Mucosa of descending colon (tissue), 3 donors: ENCODE measurements at places on chromosomes 5 and 9.

GRCh38 chr5:143262393-143263174 lies 140.9 kb downstream of the NR3C1 start:
- no peak for DNase-seq

GRCh38 chr5:21688655-21689054 lies 1164.5 kb downstream of the CDH12 start:
- DNase-seq: no peak

DNA sequence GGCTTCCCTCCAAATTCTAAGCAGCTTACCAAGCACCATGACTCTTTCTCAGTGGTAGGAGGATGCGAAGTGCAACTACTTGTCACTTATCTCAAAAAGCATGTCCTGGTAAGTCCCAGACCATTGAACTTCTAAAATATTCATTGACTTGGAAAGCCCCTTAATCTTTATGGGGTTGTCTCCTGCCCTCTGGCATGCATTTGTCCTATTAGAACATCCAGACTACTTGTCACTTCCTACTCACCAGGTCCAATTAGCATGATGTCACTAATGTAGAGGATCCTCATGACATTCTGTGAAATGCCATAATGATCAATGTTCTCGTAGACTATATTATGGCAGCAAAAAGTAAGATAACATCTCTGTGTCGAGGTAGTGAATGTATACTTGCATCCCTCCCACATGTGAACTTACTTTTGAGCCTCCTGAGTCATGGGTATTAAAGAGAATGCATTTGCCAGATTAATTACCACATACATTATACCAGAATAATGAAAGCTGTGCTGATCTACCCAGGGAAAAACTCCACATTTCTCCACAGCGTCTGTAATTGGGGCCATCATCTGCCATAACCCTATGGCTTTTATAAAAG lies 63.5 kb upstream of the RAD23B start:
- no peak for DNase-seq

- DNase-seq: peak; percentile 67
Measured at GRCh38 chr9:126386088-126386487, 59.5 kb downstream of the MVB12B start.

GRCh38 chr5:76365561-76365960 lies 37.5 kb upstream of the IQGAP2 start:
- no peak for DNase-seq

GRCh38 chr9:26801772-26802171 lies 90.8 kb downstream of the CAAP1 start:
- DNase-seq: no peak

GRCh38 chr5:155767470-155767869 lies 559.5 kb upstream of the SGCD start:
- no peak for DNase-seq

DNA sequence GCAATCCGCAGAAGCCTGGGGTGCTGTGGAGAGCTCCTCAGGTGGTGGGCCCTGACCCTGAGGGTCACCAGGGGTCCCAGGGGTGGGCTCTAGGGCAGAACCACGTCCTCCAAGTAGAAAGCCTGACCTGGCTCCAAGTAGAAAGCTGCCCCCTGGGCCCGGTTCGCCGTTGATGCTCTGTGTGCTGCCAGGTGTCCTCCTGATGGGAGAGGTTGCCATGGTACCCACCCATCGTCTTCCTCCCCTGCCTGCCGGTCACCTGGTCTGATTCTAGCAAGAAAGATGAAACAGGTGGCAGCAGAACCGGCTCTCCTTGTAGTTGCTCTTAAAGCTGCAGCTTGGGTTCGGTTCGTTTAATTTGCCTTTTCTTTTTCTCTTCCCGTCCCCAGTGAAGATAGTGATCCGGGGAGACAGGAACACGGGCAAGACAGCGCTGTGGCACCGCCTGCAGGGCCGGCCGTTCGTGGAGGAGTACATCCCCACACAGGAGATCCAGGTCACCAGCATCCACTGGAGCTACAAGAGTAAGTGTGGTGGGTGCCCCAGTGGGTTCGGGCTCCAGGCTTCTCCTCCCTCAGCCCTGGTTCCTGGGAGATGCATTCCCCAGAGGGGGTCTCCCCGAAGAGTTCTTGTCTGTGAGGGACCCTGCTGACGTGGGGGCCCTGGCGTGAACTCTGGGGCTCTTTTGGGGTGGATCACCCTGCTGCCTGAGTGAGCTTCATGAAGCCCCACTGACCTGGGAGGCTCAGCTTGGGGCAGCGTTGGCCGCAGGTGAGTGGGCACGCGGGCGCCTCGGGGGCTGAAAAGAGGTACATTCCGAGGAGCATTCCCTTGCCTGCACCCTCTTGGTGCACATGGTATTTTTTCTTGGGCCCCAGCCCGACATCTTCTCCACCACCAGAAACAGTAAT lies 15.6 kb downstream of the RABL6 start:
- DNase-seq: no peak

DNA sequence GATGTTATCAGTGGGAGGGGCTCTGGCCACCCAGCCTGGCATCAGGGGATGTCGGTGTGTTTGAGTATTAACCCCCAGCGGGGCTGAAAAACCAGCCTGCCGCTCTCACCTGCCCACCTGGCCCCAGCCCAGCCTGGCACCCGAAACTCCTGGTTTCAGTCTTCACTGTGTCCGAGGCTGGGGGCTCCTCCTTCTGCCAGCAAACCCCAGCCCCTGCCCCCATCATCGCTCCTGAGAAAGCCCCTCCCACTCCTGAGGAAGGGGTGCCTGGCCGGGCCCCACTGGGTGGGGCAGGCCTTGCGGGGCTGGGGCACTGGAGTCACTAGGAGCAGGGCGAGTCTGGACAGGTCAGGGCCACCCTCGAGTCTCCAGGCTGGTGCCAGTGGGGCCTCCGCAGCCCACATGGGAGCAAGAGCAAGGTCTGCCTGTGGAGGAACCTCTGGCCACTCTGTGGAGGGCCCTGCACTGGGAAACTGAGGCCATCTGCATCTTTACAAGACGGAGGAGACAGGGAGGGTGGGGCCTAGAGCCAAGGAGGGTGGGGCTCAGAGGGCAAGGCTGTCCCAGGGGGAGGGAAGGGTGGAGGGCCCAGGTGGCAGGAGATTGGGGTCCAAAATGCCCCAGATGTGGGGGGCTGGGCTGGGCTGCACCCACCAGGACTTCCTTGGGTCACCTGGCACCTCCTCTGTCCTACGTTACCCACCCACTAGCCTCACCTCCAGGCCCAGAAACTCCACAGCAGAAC lies 51.5 kb upstream of the NOTCH1 start:
- DNase-seq: peak; percentile 56

DNA sequence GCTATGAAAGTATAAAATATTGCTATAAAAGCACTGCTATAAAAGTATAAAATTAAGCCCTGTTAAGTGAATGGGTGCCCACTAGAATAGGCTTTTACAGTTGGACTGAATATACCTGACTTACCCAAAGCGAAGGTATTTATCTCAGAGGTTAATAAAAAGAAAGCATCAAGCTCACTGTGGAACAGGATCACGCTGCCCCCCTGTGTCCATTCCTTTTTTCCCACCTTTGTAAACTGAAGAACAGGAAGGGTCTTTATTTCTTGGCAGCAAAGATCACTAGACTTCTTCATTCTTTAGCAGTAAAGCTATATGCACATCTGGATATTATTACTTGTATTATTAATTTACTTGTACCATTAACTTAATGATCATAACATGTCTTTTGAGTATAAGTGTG lies 22.1 kb upstream of the PLPP6 start:
- DNase-seq: no peak

GRCh38 chr5:140118302-140118936 lies 4.5 kb downstream of the PURA start:
- no peak for DNase-seq

DNA sequence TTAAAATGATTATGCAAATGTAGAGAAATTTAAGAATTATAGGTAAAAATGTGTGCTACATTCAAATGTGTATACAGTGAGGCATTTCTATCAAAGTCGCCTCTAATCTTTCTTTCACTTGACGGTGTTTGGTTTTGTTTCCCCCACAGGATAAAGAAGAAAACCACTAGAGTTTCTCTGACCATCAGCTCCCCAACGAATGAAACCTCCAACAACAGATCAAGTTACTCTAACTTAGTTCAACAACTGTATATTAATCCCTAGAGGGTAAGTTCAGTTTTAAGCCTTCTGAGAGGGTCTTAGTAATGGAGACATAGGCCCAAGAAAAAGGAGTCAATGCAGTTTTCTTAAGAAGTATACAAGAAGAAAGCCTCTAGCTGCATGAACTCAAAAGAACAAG lies 11.5 kb upstream of the MYOT start:
- DNase-seq: no peak

- no peak for DNase-seq
Measured at GRCh38 chr9:88342246-88342645, 46.0 kb upstream of the SPIN1 start.

- no peak for DNase-seq
Measured at GRCh38 chr9:133405508-133406438, 12.0 kb downstream of the REXO4 start.

DNA sequence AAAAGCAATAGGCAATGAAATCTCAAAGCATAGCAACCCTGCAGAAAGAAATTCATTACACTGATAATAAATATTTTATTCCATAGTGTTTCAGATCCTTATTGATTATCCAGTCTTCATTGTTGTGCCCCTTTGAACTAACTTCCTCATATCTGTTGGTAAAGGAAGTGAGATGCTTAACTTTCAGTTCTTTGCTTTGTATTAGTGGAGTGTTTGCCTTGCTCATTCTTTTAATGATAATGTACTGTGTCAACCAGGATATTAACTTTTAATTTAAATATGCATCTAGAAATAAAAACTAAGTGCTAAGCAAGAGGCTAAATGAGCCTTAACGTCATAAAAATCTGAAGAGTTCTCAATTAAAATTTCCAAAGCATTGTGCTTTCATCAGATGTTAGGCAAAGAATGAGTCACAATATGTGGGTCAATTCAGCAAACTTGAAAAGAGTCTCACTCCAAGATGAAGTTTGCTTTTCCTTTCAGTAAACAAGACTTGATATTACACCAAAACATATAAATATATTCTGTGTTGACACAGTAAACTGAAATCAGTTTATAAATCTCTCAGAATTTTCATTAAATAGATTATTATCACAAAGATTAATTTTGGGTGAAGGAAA lies 105.9 kb downstream of the GIN1 start:
- DNase-seq: no peak

DNA sequence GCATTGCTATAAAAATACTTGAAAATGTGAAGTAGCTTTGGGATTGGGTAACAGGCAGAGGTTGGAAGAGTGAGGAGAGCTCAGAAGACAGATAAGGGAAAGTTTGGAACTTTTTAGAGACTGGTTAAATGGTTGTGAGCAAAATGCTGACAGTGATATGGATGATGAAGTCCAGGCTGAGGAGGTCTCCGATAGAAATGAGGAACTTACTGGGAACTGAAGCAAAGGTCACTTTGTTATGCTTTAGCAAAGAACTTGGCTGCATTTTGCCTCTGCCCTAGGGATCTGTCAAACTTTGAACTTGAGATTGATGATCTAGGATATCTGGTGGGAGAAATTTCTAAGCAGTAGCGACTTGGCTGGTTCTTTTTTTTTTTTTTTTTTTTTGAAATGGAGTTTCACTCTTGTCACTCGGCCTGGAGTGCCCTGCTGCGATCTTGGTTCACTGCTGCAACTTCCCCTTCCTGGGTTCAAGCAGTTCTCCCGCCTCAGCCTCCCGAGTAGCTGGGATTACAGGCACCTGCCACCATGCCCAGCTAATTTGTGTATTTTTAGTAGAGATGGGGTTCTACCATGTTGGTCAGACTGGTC lies 998.9 kb downstream of the TLE1 start:
- no peak for DNase-seq

- peak; percentile 51 for DNase-seq
Measured at GRCh38 chr5:141512911-141513626, 24.2 kb downstream of the PCDHGC5 start.

DNA sequence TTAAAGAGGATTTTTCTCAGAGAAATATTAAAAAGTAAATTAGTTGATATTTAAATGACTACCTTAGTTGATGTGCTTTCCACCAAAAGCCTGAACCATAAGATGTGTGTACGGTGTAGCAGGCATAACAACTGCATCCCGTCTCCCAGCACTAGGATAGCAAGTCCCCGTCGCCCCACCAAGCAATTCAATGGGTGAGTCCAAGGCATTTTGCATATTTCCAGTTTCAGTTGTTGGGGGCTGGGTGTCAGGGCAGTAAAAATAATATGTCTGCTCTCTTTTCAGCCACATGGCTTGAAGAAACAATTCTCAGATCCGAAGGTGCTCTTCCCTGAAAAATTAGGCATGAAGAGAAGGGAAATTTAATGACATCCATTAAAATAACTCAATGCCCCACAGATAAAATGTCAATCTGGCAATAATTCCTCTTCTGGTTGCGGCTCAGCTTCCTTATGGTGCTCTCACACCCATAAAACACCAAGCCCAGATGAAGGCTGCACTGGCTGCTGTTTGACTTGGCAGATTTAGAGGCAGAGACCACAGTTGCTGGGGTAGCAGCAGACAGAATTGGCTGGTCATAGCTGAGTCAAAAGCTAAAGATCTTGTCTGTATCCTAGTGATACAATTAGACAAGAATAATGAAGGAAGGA lies 124.4 kb upstream of the ADCY2 start:
- DNase-seq: peak; percentile 42

DNA sequence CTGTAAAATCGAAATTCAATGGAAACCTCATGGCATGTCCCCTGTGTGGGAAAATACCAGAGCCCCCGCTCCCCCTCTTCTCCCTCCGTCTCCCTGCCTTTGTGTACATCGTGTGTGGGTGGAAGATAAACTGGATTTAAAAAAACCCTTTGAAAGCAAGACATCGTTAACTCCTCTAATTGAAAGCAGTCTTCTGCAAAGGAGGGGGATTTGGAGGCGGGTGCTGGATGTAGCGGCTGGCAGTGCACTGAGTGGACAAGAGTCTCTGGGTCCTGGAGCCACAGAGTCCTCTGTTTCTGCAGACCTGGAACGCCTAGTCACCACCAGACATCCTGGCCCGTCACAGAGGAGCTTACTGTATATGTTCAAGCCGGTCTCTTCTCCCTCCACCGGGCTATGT lies 169.4 kb downstream of the PAPPA start:
- DNase-seq: no peak

DNA sequence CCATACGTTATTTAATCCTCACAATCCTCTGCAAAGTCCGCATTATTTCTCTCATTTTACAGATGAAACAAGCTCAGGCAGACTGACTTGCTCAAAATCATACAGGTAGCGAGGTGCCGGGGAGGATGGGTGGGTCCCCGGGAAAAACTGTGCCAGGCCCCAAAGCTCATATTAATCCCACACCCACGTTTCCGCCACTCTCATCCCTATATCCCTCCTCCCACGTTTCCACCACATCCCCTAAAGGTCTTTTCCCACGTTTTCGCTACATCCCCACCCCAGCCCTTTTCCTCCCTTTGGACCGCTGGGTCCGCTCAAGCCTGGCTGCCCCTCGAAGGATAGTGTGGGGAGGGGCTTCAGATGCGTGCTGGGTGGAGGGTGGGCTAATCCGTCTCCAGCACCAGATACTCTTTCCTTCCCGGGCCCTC lies 434 bp upstream of the FSD1L start:
- DNase-seq: peak; percentile 25

- DNase-seq: no peak
Measured at GRCh38 chr5:23466401-23466912, 41.0 kb upstream of the PRDM9 start.

- DNase-seq: no peak
Measured at GRCh38 chr9:72574156-72574810, 52.9 kb downstream of the TMC1 start.
